ENCODE measurements at places on chromosomes 3 and 15.

DNA sequence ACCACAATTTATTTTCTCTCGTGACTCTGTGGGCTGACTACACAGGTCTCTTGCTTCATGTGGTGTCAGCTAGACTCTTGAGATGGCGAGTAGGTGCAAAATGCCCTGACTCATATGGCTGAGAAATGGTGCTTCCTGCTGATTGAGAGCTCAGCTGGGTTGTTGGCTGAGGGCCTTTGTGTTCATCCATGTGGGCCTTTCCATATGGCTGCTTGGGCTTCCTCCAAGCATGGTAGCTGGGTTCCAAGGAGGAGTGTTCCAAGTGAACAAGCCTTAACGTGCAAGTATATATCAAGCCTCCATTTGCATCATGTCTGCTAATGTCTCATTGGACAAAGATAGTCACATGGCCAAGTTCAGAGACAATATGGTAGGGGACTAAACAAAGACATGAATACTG, 164.0 kb downstream of the PDCD6IP start:
- no peak for DNase-seq

DNA sequence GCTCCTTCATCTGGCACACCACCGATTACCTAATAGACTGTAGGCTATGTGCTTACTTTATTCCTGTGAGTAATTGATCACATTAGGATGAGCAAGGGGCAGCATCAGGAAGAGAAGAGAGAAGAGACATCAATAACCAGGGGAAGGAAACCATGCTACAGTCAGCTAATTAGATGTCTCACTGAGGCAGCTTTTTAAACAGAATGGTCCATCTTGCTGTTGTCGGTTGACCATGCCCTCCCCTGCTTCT, 278.4 kb downstream of the RPLP1 start:
- DNase-seq: no peak

DNA sequence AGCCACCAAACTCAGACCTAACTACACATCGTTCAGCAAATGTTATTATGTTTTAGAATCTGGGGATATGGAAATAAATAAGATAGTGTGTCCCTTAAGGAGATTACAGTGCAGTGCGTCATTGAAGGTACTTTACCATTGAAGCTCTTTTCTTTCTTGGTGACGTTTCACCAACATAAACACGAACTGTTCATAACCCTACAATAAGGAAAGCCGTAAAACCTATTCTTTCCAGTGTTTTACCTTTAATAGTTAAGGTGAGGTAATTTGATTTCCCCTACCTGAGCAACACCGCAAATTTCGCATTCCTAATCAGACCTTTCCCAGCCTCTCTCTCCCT, 826 bp downstream of the CCDC66 start:
- peak; percentile 38 for DNase-seq

- DNase-seq: no peak
Measured at GRCh38 chr15:46366360-46367007, 731.7 kb downstream of the SQOR start.

DNA sequence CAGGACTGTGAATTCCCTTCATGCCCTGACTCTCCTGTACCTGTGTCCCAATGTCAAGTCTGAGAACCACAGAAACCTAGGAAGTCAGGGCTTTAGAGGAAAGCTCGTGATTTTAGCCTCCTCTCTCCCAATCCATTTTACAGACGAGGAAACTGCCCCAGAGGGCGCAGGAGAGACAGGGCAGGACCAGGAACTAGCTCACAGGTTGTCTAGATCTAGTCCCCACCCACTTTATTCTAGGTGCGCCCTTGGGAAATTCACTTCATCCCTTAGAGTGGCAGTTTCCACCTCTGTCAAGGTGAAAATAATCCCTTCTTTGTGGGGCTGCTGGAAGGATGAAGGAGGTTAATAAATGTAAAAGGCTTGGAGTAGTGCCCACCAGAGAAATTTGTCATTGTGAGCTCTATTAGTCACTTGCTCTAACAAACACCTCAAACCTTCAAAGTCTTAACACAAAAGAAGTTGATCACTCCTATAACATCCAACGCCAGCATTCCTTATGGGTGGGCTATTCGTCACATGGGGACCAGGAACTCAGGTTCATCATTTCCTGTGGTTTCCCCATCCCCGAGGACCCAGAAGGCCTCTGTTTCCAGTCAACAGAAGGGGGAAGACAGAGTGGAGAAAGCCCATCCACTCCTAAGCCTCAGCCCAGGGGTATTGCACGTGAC, 282.3 kb downstream of the XXYLT1 start:
- no peak for DNase-seq

DNA sequence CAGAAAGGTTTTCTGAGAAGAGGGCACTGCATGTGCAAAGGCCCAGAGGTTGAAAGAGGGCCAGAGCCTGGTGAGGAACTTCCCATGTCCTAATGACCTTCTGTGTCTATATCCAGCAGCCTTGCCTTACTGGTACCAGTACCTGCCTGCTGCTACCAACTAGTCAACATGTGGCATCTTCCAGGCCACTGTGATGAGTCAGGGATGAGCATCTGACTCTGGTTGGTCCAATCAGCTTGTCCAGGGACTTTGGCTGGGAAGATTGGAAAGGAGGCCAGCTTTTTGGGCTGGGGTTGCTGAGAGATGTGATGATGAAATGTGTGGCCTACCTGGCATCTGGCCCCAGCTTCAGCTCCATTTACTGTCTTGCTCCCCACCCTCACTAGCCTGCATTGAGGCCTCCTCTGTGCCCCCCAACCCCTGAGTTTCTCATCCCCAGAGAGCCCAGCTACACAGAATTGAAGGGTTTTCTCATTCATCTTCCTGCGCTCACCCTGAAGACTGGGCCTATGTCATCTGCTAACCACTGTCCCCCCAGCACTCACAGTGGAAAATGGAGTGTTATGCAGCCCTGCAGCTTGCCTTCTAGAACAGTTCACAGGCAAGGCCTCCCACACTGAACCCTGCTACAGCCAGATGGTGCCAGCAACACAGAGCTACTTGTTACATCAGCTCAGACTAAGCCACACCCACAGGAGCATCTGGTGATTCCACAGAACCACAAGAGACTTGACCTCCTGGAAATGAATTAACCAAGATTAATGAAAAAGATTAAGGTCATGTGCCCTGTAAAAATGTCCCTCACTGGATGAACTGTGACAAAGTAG, 1.3 kb upstream of the TWF2 start:
- DNase-seq: no peak

DNA sequence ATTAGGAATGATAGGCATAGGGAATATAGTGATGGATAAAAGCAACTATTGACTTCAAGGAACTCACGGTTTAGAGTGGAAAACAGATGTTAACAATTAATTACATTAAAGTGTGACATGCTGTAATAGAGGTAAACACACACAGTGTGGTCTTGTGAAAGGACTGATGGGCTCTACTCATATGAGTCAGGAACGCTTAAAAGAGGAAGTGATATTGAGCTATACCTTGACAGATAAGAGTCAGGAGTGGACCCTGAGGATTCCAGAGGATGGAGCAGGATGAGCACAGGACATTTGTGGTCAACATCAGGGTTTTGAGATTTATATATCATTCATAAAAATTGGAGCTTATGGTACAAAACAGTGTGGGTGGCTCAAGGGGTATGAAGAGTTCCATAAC, 11.0 kb downstream of the EXOG start:
- no peak for DNase-seq

DNA sequence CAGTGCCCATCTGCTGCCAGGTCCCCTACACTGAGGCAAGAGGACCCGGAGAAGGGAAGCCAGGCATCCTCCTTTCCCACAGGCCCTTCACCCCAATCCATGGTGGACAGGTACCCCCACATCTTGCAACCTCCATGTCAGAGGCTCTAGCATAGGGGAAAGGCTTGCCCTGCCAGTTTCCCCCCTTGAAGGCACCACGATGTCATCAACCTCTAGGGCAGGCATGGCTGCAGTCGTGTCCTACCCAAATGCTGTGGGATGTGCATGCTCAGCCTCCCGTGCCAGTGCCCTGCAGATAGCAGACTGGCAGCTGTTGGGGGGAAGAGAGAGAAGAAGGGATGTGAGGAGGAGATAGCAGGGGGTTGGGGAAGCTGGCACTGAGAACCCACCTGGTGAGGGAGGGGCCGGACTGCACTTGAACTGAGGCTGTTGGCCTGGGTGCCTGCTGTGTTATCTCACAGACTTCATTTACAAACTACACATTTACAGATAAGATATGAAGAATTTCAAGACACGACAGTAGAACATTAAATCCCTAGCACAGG, 197.5 kb downstream of the ADAMTS9 start:
- no peak for DNase-seq

DNA sequence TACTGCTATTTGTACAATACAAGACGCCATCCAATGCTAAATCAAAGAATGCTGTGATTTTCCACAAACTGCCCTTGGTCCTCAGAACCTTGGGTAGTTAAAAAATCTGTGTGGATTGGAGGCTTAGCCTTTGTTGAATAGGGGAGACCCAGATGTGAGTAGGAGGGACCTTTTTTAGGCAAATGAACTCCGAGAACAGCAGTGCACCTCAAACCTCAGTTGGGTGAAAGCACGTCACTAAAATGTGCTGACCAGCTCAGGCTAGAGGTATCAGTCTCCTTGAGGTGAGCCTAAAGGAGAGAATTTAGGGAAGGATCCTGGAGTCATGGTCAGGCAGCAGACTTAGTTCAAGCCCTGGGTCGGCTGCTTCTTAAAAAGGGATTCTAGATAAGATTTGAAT, 200.7 kb downstream of the SOX2 start:
- no peak for DNase-seq

- no peak for DNase-seq
Measured at GRCh38 chr3:128113817-128114794, 9.5 kb downstream of the RUVBL1 start.
